ENCODE measurements at places on chromosomes 2 and 18. TPM values are rescaled to one million over a fixed set of nuclear protein-coding genes. Genes with fewer than 3 reads are reported as not detected.
A peak's percentile ranks its signal among the peaks of the same experiment; 100 is the strongest.

CDCA7 gene
- 66.6 TPM for total RNA-seq

OST4 gene
- total RNA-seq, result 210 TPM

GRCh38 chr2:15814403-15814802 is 125.9 kb upstream of the MYCN start:
- H3K27ac ChIP-seq, result no peak overlapping the region
- peaks cover 2% of the 10 kb centered on the region for H3K27me3 ChIP-seq
- H3K4me1 ChIP-seq, result peaks cover 56% of the 10 kb centered on the region
- no peak overlapping the region for H3K4me3 ChIP-seq
- no peaks in the 10 kb centered on the region for H3K36me3 ChIP-seq

- H3K27ac ChIP-seq, result no peak overlapping the region
- H3K27me3 ChIP-seq, result no peaks in the 10 kb centered on the region
- no peak overlapping the region for H3K4me3 ChIP-seq
- H3K36me3 ChIP-seq, result no peaks in the 10 kb centered on the region
- no peaks in the 10 kb centered on the region for H3K4me1 ChIP-seq
- DNase-seq, result no peak
These were observed 422.7 kb downstream of the FBXO15 start for GRCh38 chr18:73724958-73725357.

- H3K4me1 ChIP-seq, result peaks cover 27% of the 10 kb centered on the region
- no peak for DNase-seq
- no peak overlapping the region for H3K4me3 ChIP-seq
- no peak overlapping the region for H3K27ac ChIP-seq
- H3K36me3 ChIP-seq, result peaks cover 12% of the 10 kb centered on the region
- no peaks in the 10 kb centered on the region for H3K27me3 ChIP-seq
These were observed 4.4 kb downstream of the C2orf92 start for GRCh38 chr2:97673915-97674283.

- no peaks in the 10 kb centered on the region for H3K36me3 ChIP-seq
- H3K27me3 ChIP-seq, result peaks cover 32% of the 10 kb centered on the region
- no peak overlapping the region for H3K4me3 ChIP-seq
- no peak overlapping the region for H3K27ac ChIP-seq
These were observed 22.8 kb downstream of the ASB18 start for GRCh38 chr2:236241181-236242056.

- no peak overlapping the region for H3K4me3 ChIP-seq
- no peak overlapping the region for H3K27ac ChIP-seq
- no peak for DNase-seq
- no peaks in the 10 kb centered on the region for H3K4me1 ChIP-seq
- H3K36me3 ChIP-seq, result no peaks in the 10 kb centered on the region
- H3K27me3 ChIP-seq, result no peaks in the 10 kb centered on the region
These were observed 178.7 kb downstream of the EN1 start for GRCh38 chr2:118668431-118669424.

DNA sequence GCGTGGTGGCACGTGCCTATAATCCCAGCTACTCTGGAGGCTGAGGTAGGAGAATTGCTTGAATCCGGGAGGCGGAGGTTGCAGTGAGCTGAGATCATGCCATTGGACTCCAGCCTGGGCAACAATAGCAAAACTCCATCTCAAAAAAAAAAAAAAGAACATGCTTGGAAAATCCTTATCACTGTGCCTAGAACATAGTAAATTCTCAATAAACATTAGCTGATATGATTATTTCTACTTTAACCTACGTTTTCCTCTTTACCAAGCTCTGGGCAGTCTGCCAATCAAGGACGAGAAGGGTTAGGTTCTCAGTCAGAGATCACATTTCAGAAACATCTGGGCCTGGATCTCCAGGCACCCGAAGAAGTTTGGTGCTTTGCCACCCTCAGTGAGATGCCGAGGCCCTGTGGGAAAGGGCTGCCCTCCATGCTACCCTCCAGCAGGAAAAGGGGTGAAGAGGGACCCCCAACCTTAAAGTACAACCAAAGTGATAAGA is 107.7 kb downstream of the BCL11A start:
- H3K4me1 ChIP-seq, result peaks cover 27% of the 10 kb centered on the region
- no peak overlapping the region for H3K27ac ChIP-seq
- no peak overlapping the region for H3K4me3 ChIP-seq
- no peaks in the 10 kb centered on the region for H3K36me3 ChIP-seq

DNA sequence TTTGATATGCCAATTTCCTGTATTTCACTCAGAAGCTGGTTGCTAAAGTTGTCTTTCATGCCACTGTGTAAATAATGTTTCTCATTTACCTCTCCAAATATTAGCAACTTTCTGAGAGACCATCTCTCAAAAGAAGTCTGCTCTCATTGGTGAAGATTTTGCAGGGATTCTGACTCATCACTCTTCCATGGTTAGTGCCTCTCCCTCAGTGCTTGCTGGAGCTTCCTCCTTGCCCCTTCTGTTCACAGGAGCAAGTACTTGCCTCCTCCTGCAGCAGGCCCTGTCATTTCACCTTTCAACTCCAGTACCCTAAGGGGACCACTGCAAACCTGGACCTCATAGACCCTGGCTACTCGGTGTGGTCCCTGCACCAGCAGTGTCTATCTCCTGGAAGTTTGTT is 168.8 kb downstream of the ZNF385B start:
- H3K4me1 ChIP-seq, result peaks cover 5% of the 10 kb centered on the region
- no peaks in the 10 kb centered on the region for H3K36me3 ChIP-seq
- no peak overlapping the region for H3K4me3 ChIP-seq
- H3K27me3 ChIP-seq, result no peaks in the 10 kb centered on the region

DNA sequence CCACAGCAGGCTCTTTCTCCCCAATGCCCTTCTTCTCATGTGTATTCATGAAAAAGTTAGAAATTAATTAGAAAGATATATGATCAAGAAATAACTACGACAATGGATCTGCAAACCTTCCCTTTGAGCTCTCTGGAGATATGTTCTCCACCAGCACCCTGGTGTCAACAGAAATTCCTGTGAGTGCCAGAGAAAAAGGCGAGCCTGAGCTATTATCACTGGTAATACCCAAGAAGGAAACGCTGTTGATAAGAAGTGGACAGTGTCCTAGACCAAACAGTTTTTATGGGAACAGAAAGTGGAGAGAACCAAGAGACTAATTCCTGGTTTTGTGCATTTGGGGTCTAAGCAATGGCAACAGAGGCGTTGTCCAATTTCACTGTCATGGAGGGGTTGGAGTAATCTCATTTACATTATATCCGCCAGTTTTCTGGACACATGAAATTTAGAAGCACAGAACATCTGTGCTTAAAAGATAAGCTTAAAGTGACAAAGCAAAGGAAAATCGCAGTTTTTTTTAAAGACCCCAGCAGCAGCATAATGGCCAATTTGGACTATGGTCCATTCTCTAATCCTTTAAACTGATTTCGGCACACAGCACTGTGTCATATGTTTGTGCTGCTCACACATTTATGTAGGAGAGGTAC is 47.2 kb upstream of the CDC42EP3 start:
- peaks cover 21% of the 10 kb centered on the region for H3K36me3 ChIP-seq
- no peak overlapping the region for H3K4me3 ChIP-seq
- H3K27ac ChIP-seq, result no peak overlapping the region
- H3K4me1 ChIP-seq, result no peaks in the 10 kb centered on the region
- peaks cover 4% of the 10 kb centered on the region for H3K27me3 ChIP-seq

DNA sequence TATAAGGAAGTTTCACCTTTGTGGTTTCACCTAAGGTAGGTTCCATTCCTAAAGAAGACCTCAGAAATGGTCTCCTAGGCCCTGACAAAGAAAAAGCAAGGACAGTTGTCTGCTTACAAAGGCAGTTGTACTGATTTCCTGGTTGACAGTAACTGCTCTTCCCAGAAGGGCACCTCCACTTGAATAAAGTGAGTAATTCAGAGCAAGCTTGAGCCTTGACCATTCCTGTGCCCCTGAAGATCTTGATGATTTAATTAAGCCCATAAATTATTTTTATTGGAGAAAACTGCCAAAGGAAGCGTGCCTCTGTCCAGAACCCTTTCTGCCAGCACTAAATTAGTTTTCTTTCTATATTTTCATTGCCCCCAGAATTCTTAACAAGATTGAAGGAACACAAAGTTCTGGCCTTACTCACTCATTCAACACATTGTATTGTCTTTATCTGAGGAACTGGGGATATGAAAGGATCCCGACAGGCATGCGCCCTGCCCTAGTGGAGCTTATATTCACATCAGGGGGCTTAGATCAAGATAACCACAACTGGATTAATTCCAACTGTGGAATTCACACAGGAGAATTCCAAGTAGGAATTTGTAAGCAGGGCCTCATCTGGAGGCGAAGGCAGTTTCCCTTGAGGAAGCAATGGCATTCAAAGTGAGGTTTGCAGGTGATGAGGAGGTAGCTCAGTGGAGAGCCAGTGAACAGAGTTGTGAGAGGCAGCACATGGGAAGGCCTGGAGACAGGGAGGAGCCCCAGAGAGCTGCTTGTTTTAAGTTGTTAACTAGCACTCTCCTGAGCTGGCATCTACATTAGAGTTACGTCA is 21.2 kb downstream of the PTRHD1 start:
- no peaks in the 10 kb centered on the region for H3K27me3 ChIP-seq
- no peak for DNase-seq
- peaks cover 11% of the 10 kb centered on the region for H3K36me3 ChIP-seq
- peaks cover 14% of the 10 kb centered on the region for H3K4me1 ChIP-seq
- H3K27ac ChIP-seq, result peak overlapping the region; percentile 44

- no peaks in the 10 kb centered on the region for H3K36me3 ChIP-seq
- H3K27me3 ChIP-seq, result peaks cover 3% of the 10 kb centered on the region
- H3K4me1 ChIP-seq, result peaks cover 45% of the 10 kb centered on the region
- DNase-seq, result no peak
- H3K27ac ChIP-seq, result no peak overlapping the region
These were observed 357.7 kb upstream of the HNRNPA3 start for GRCh38 chr2:176854878-176855277.

DNA sequence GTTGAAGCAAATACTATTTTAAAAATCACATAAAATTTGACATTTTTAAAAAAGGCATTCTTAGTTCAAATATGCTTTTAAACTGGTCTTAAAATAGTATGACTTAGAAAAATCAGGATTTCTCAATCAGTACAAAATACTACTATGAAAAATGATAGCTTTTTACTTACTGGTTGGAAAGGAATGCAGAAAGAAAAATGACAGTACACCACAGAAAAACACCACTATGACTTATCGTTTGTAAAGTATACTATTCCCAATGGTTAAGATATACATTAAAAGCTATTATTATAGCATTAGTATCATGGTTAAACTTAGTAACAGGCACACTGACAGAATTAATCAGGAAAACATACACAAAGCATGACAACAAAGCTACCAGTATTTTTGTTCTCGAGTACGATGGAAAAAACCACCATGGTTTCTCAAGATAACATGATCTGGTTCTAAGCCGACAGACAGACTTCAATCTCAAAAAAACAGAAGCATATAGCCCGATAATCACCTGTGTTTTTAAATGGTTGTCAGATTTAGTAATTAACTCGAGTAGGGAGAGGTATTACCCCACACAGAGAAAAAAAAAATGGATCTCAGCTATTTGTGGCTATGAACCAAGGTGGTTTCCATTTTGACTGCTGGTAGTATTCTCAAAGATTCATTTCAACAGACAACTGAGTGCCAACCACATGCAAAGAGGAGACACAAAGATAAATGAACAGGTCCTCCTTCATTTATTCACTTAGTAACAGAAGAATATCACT is 39.1 kb downstream of the CUL3 start:
- H3K27me3 ChIP-seq, result no peaks in the 10 kb centered on the region
- no peak overlapping the region for H3K4me3 ChIP-seq
- DNase-seq, result no peak
- H3K4me1 ChIP-seq, result peaks cover 37% of the 10 kb centered on the region
- H3K36me3 ChIP-seq, result peaks cover 6% of the 10 kb centered on the region

- H3K4me3 ChIP-seq, result no peak overlapping the region
- no peak for DNase-seq
- no peaks in the 10 kb centered on the region for H3K27me3 ChIP-seq
- no peak overlapping the region for H3K27ac ChIP-seq
- H3K4me1 ChIP-seq, result peaks cover 29% of the 10 kb centered on the region
These were observed 309.0 kb downstream of the GULP1 start for GRCh38 chr2:188600536-188601210.

DNA sequence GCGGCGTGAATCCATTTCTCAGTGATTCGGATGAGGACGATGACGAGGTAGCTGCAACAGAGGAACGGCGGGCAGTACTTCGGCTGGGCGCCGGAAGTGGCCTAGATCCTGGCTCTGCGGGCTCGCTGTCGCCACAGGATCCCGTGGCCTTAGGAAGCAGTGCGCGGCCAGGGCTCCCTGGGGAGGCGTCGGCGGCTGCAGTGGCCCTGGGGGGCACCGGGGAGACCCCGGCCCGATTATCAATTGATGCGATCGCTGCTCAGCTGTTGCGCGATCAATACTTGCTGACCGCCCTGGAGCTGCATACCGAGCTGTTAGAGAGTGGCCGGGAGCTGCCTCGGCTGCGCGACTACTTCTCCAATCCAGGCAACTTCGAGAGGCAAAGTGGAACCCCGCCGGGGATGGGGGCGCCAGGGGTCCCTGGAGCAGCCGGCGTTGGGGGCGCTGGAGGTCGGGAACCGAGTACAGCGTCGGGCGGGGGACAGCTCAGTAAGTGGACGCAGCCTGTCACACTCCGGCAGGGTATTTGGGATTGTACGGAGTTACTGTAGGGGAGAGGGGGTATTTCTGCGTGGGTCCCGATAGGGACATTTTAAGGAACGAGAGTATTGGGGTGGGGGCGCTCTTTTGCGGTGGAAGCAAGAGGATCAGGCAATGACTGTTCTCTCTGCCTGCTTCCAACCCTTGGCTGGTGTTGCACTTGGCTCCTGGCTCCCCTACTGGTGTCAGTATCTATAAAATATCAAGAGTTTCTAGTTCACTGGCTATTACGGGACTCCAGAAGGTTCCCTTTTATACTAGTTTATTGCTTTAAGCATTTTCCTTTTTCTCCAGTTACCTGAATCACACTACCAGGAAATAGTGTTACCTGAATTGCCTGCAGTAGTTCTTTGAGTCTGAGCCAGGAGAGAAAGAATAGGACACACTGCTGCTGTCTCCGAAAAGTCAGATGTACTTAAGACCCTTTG is 772 bp downstream of the RELCH start:
- peak overlapping the region; percentile 100 for H3K4me3 ChIP-seq
- no peaks in the 10 kb centered on the region for H3K27me3 ChIP-seq
- peak overlapping the region; percentile 99 for H3K27ac ChIP-seq
- H3K4me1 ChIP-seq, result peaks cover 36% of the 10 kb centered on the region
- peaks cover 13% of the 10 kb centered on the region for H3K36me3 ChIP-seq

Data from WTC11 (cell line).